ENCODE measurements at places on chromosomes 4 and X. TPM values are rescaled to one million over a fixed set of nuclear protein-coding genes. Genes with fewer than 3 reads are reported as not detected.
A peak's percentile ranks its signal among the peaks of the same experiment; 100 is the strongest.

DNA sequence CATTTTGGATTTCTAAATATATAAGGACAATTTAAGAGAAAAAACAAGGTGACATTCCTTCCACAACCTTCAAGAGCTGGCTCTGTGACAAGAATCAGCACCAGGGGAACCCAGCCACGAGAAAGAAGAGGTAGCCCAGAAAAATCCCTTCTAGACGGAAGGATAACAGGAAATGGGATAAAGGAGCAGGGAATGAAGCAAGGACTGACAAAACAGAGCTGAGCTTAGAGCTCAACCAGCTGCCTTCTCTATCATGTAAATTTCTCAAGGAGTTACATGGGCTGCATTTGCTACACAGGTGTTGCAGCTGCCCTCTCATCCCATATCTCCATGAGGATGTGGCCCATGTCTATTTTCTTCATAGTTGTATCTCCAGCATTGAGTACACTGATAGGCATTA, 154.2 kb upstream of the PRDX4 start:
- no peak for DNase-seq

DNA sequence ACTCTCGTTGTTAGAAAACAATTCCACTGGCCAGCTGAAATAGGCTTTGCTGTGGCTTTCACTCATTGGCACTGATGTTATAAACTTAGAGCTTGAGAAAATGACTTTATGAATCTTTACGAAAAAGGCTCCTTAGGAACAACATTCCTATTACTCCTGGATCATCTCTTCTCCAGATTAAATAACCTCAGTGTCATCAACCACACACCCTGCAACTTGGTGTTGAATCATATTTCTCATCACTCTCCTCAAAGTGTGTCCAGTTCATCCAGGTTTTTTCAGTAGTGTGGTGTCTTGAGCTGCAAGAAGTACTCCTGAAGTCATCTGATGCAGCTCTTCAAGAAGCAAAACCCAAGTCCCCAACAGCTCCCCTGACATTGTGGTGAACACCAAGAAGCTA, 28.1 kb upstream of the ANOS1 start:
- no peak for DNase-seq

DNA sequence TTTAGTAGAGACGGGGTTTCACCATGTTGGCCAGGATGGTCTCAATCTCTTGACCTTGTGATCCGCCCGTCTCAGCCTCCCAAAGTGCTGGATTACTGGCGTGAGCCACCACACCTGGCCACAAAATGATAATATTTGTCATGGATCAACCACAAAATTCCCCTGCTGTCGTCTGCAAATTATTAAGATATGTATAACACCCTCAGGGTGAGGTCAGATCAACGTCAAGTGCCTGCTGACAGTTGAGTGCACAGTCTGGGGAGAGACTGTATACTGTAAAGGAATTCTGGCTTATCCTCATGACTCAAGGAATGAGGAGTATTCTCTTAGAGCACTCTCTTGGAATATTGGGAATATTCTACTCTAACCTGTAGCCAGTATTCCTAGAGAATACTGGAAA, 11.2 kb downstream of the EPGN start:
- DNase-seq, result no peak

GRCh38 chrX:47560934-47561658, at the start of gene ARAF:
Gene ARAF, plus strand, starts transcription at chrX:47561205. Its CDS starts 1,763 bp downstream, at chrX:47562968.
- peak; percentile 92 for DNase-seq

DNA sequence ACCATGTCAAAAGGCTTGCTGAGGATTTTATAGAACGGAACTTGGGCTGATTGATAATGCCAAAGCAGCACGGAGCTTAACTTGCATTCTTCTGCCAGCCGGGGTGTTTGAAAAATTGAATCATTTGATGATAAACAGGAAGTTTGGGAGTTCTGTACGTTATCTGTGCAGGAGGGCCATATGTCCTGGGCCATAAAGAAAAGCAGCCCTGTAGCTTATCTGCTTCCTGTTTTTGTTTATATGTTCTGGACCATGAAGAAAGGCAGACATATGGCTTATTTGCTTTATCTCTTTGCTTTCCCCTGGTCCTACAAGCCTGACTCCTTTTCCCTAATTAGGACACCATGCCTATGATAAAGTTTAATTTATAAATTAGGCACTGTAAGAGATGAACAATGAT, 62.4 kb downstream of the HOPX start:
- no peak for DNase-seq

DNA sequence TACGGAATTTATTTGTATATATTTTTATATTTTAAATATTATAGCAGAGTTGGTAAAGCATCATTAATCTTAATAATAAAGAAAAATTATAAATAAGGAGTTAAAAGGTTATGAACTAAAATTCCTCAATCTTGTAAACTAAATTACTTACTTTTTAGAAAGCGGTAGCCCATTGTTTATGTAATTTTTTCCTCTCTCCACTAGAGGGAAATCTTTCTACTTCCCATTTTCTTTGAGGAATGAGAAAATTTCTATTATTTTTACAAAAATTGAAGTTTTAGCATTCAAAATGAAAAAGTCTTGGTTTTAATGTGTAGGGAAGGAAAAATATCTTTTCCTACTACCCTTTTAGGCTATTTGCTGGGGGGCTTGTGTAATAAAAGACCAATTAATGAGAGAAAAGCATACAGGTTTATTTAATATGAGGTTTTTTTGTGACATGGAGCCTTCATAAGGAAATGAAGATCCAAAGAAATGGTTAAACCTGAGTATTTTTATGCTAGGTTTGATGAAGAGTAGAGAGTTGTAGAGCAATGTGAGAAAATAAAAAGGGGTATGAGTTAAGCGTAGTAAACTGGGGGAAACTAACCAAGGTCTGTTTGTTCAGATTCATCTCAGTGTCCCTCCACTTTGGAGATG, 68.7 kb upstream of the ADAD1 start:
- no peak for DNase-seq

DNA sequence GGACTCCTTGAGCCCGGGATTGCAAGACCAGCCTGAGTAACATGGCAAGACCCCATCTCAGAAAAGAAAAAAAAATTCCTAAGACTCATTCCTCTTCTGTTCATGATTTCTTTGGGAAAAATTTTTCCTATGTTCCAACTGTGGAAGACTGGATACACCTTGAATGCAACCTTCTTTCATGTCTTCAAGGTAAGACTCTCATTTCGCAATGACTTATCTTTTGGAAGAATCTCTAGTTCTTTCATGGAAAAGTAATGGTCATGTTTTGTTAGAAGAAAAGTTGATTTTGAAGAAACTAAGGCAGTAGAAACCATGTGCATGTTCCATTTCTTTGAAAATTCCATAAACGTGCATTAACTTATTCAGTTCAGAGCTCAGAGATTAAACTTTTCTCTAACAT, 26.0 kb upstream of the BBS12 start:
- DNase-seq, result no peak

DNA sequence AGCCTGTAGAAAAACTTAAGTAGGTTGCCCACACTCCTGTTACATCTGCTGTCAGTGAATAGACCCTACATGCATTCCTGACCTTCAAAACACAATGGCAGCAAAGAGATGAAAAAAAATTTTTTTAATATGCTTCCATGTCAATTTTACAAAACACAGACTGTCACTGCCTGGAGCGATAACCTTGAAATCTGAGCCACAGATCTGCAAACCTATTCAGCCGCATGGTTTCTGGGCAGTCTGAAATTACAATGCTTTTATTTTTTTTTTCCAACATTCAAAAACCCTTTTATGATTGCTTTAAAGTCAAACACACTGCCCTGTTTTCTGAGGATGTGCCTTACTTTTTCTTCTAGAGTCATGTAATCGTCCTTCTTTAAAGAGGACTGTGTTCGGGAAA, 264.9 kb upstream of the PUDP start:
- no peak for DNase-seq

The STK26 gene
- 0.82 TPM for total RNA-seq

The OTOP1 gene
- total RNA-seq, result not detected

Data from heart right ventricle (tissue), 16 donors.